ENCODE measurements at places on chromosomes 7 and 10. TPM values are rescaled to one million over a fixed set of nuclear protein-coding genes. Genes with fewer than 3 reads are reported as not detected.

Gene MOGAT3
- 1.8 TPM for total RNA-seq

Gene HMX2
- total RNA-seq, result not detected

Gene PDZD7
- total RNA-seq, result not detected

Gene TRPV5
- total RNA-seq, result 0.23 TPM

Gene CCL26
- not detected for total RNA-seq

Gene PNLIPRP1
- not detected for total RNA-seq

Gene ITIH5
- total RNA-seq, result 1.3 TPM

Gene PRTFDC1
- 3.1 TPM for total RNA-seq

Gene CFTR
- total RNA-seq, result 0.75 TPM

Gene OPN1SW
- total RNA-seq, result not detected

Gene GPER1
- 2.9 TPM for total RNA-seq

Gene CCDC136
- 0.59 TPM for total RNA-seq

Gene CNPY1
- not detected for total RNA-seq

Gene MAGI2
- total RNA-seq, result 4.1 TPM

Gene GNG11
- total RNA-seq, result 4.0 TPM

Gene ANKRD7
- total RNA-seq, result not detected

Gene TMEM26
- total RNA-seq, result 1.7 TPM

Gene GBX1
- not detected for total RNA-seq

Gene FAM25A
- not detected for total RNA-seq

Data from liver (tissue), 10 donors.